ENCODE measurements at places on chromosomes 11 and 22.
A peak's percentile ranks its signal among the peaks of the same experiment; 100 is the strongest.

DNA sequence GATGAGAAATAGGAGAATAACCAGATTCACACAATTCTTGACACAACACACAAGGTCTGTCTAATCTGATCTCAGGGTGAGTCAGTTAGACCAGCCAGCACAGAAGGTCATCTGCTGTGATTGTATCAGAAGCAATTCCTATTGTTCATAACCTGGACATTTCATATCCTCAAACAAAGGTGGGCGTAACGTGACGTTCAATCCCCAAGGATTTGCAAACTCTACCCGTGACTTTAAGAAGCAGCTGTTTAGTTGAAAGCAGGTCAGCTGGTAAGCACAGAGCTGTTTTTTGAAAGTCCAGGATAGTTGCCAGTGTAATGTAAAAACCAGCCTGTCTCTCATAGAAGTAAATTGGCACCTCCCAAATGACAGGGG is 385.1 kb downstream of the DCDC1 start:
- DNase-seq = no peak

GRCh38 chr11:75148436-75148983 is 2.4 kb upstream of the SLCO2B1 start:
- no peak for DNase-seq

GRCh38 chr11:14460147-14460546 is 39.5 kb downstream of the COPB1 start:
- DNase-seq = no peak

DNA sequence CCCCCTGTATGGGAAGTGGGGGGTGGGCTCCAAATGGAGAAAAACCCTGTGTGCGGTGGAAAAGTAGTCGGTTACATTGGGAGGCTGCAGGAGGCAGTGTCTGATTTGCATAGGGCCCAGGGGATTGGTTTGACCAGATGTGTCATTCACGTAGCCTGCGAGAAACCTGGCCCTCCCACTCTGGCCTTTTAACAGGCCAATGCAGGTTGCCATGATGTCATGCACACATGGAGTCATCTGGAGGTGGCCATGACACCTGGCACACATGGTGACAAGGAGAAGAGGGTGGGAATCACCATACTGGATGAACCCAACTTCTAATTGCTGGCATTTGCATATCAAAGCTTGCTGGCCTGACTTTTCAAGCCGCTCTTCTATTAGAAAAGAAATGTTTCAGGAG is 50.6 kb downstream of the FAM181B start:
- DNase-seq = no peak

DNA sequence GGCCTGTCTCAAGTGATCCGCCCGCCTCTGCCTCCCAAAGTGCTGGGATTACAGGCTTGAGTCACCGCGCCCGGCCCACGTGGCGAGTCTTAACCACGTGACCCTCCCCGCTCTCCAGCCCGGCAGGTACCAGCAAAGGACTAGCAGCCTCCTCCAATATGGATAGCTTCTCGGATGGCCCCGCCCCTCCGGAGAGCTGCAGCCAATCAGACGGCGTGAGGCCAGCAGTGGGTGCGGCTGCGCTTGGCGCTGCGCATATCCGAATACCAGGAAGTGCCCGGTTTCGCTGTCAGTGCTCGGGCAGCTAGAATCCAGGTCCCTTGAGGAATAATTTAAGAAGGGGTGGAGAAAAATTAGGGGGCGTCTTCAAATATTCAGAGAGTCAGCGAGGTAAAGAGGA is 14.7 kb upstream of the PISD start:
- DNase-seq = peak; percentile 80

DNA sequence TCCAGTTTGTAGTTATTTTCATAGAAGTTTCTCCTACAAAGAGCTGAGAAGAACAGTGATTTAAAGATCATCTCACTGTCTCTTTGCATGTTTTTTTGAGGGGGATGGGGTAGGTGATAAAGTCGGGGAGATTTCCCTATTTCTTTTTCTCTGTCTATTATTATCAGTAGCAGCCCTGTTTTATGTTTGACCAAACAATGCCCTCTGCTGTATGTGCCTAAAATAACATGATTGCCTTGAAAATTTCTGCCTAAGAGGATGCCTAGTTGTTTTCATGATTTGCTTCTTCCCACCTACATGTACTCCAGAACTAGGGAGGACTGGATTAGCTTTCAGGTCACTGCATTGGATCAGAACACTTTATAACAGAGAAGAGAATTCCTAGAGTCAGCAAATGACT is 1330.2 kb downstream of the LRRC4C start:
- DNase-seq = no peak

GRCh38 chr11:61256710-61257482 is 15.9 kb downstream of the PGA5 start:
- no peak for DNase-seq

DNA sequence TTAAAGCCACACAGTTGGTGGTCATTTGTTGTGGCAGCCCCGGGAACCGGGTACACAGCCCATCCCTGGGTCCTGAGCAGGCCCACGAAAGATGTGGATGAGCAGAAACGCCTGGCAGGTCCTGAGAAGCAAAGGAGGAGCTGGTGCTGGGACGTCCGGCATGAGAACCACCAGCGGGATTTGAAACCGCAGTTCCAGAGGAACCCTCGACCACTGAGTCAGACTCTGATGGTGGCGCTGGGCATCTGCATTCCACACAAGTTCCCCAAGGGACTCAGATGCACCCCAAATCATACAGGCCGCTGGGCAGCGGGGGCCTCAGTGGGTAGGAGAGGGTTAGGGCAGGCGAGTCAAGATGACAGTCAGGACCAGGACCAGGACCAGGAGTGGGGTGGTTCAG is 363.0 kb downstream of the SHANK2 start:
- no peak for DNase-seq

DNA sequence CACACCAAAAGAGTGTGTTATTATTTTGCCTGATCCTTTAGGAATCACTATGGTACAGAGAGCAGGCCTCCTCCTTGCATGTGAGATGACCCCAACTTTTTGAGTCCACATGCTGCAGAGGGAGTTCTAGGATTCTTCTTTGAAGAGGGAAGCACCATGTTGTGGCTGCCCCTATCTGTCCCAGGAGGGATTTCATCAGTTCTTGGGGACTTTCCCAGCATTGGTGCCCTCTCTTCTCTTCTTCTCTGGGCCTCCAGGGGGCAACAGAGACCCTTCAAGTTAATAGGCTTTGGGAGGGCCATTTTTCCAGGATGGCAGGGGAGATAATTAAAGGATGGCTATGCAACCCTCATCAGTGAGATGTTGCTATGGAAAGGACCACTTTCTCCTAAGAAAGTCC is 3.6 kb downstream of the MMP1 start:
- no peak for DNase-seq

DNA sequence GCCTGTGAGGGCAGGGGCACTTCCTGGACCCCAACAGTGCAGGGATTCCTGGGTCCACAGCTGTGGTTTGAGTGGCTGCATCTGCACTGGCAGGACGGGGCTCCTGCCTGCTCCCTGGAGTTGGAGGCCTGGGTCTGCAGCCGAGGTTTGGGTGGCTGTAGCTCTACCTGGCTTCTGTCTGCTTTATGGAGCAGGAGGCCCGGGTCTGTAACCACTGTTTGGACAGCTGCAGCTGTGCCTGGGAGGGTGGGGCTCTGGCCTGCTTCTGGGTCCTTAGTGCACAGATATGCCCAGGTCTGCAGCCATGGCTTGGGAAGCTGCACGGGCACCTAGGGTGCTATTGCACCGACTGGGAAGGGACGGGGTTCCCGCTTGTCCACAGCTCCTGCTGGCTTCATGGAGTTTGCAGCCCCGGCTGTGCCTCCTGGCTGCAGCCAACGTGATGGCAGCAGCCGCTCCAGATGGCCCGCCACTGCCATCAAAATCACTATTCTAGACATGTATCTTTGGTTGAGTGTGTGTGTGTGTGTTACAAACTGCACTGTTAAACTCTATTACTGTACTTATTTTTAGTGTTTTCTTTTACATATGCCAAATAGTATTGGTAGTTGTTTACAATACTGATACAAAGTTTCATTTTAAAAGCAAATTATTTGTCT is 412.3 kb upstream of the KIRREL3 start:
- DNase-seq = no peak

DNA sequence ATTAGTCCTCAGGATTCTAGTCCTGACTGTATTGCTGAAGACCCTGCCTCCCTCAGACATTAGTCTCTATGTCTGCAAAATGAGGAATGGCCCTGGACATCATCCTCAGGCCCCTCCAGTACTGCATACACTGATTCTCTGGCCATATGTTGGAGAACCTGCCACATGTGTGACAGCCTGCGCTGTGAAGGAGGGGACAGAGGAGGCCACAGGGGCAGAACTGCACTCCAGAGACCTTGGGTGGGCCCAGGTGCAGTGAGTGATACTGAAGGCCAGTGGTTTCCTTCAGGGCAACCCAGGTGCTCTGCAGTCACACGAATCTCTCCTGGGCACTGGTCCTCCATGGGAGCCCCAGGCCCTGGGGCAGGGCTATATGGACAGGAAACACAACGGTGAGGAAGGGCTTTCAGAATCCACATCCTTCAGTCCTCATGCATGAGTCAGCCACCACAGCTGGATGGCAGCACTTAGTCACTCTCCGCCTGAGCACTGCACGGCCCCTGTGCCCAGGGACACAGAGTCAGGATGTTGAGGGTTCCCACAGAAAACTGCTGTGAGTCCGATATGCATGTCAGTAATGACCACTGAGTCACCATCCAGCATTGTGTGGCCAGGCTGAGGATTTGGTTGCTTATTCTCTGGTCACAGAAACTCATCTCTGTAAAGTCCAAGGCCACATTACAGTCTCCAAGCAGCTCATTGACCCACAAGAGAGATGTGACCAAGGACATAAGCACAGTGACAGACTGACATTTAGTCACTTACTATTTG is 39.7 kb downstream of the ME3 start:
- no peak for DNase-seq

DNA sequence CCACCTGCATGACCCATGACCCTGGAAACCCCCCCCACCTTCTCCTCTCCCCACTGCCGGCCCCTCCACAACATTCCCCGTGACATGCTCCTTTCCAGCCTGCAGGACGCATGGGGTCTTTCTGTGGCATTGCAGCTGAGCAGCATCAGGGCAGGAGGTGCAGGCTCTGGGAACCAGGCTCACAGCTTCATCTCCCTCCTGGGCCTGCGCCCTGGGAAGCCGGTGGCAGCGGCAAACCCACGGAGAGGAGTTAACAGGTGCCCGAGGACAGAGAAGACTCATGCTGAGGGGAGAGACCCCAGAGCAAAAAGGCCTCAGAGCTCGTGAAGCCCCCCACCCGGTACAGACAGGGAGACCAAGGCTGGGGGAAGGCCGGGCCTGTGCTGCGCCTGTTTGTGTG is 32.2 kb downstream of the CDKN1C start:
- DNase-seq = no peak

DNA sequence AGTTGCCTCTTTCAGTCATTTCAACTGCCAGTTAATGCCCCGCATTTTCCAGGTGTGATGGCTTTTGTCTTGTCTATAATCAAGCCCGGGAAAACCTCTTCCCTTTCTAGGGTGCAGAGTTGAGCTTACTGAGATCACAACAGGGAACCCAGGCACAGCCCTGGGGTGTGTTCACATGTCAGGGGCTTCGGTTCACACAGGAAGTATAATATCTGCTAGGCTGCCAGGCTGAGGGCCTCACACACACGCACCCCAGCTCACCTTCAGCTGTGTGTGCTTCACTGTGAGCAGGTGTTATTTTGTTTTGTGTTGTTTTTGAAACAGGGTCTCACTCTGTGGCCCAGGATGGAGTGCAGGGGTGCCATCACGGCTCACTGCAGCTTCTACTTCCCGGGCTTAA is 9.7 kb upstream of the SOX10 start:
- DNase-seq = no peak

GRCh38 chr22:32723643-32724042 is 77.9 kb upstream of the TIMP3 start:
- DNase-seq = peak; percentile 9

DNA sequence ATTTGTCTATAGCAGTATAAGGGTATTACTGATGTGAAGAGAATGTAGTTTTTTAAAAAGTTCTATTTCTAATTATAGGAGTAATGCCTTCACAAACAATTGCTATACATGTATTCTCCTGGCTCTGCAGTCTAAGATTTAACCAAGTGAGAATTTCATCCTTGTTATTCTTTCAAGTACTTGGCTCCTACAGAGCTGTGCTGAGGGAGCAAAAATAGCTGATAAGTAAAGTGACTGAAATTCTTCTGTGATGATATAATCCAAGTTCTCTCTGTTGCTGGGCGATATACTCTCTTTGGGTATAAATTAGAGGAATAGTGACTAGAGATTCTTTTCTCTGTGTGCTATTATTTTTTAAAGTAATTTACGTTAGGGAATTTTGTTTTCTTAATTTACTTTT is 68.0 kb downstream of the PGR start:
- DNase-seq = no peak

- no peak for DNase-seq
These were observed 32.7 kb downstream of the GRAMD4 start for GRCh38 chr22:46652847-46653331.

DNA sequence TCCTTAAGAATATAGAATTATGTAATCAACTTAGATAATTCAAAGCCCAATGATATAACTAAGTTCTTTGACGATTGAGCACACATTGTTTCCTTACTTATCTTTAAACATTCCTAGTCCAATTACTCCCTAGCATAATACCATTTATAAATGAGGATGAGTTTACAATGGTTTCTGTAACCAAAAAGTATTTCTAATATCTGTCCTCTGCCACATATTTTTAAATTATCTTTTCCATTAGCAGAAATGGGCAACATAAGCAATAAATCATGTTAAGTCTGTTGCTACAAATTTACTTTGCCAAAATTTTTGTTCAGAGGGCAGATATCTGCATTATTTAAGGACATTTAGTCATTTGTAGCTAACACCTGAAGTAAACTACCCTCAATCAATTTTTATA is 6.7 kb downstream of the CREBZF start:
- DNase-seq = no peak

DNA sequence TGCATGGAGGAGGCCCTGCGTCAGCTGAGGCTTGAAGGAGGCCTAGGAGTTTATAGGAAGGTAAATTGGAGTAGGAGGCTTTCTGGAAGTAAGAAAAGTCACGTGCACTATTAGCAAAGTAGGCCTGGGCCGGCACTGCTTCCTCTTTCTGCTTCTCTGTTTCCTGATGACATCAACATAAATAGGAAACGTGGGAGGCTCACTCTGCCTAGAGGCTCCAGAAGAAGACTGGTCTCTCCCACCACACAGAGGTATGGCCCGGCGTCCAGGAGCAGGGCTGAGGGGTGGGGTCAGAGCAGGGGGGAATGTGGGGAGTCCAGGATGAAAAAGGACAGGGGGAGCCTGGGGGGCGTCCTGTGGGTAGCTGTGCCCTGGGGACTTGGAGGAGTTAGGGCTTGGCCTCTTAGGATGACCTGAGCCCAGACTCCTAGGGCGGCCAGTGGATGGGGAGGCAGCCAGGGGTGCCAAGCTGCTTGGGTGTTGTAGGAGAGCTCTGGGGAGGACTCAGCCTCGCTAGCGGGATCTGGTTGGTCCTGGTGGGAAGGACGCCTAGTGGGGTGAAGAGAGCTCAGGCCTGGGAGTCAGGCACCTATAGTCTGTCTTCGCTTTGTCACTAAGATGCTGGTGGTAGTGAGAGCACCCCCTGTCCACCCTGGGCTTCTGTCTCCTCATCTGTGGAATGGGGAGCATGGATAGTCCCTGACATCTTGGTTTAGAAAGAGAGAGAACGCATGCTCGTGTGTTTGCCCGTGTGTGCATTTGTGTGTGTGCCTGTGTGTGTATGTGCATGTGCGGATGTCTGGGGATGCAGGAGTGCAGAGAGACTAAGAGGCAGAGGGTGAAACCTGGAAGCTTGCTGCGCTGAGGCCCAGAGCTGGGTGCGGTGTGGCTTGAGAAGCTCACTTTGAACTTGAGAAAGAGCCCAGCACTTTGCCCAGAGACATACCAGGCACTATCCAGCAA is at the start of gene CSF2RB:
Gene CSF2RB, plus strand, starts transcription at position 202 of the 963 bp plus-strand sequence. CDS start 8,580 bp downstream, outside the sequence.
- no peak for DNase-seq

Data from stimulated activated CD8-positive, alpha-beta memory T cell treated with anti-CD3 and anti-CD28 coated beads, Interleukin-4, amount 100 ng/mL, for 1 hour (primary cell).